ENCODE measurements at places on chromosomes 7 and 10.

- no peak for DNase-seq
These were observed 1086.6 kb upstream of the SORCS1 start for GRCh38 chr10:108250936-108251620.

DNA sequence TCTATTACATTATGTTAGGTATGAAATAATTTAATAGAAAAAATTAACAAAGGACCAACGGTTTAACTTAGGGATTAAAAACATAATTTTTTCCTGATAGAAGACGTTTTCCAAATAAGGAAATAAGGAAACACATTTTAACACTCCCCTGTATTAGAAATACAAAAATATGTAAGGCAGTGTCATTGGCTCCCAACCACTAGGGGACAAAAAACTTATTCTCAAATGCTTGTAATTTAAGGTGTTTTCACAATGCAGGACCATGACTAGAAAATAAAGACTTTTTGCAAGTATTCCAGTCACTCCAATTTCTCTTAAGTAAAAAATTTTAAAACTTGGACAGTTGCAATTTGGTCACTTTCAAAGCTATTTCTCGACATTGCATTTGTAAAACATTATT is 98.8 kb upstream of the ODAD2 start:
- no peak for DNase-seq

DNA sequence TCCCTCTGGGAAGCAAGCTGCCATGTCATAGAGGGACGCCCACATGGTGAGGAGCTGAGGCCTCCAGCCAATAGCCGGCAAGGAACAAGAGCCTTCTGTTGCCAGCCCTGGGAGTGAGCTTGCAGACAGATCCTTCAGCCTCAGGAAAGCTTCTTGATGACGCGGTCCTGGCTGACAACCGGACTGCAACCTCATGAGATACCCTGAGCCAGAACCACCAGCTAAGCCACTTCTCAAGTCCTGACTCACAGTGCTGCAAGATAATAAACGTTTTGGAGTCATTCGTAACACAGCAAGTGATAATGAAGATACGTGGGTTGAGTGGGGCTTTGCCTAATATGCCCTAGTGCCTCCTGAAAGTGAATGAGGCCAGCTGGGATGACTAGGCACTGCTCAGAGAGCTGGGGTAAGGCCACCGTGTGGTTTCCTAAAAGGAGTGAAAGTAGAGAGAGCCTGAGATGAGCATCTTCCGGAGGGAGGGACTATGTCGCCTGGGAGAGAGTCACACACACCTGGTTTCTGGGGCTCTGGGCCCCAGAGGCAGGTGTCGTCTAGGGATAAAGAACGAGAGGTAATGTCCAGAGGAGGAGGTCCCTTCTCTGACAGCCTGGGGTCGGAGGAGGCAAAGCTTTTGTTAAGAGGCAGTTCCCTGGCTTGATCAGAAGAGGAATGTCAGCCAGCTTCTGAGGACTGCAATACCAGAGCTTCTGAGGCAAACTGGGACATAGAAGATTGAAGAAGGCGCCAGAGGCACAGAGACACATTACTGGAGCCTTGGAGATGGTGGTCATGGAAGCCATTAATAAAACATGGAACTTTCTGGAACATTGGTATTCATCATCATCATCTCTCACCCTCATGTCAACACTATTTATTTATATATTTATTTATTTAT is 53.6 kb downstream of the PYROXD2 start:
- peak; percentile 95 for DNase-seq

DNA sequence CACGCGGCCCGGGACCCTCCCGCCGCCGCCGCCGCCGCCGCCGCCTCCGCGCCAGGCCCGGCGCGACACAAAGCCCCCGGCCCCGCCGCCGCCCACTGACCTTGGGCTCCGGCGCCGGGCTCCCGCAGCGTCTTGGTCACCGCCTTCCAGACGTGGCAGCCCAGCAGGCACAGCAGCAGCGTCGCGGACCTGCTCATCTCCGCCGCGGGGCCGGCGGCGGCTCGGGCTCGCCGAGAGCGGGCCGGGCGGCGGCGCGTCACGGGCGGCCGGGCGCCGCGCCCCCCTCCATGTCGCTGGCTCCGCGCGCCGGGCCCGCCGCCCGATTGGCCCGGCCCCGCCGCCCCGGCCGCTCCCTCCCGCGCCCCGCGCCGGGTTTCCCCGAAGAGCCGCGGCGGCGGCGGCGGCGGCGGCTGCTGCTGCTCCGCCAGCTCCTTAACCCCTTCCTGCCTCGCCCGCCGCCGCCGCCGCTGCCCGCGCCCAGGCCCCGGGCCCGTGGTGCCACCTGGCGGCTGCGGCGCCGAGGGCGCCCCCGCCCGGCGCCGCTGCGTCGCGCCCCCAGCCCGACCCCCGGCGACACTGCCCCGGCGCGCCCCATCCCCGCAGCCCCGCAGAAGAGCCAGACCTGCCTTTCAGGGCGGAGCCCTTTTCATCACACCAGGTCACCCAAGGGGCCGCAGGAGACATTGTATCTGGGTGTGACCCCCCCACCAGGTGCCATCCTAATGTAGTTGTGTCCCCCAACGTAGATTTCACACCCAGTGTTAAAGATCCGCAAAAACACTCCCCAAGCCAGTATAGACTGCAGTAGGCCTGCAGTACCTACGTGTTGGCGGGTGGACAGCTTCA is at the start of gene FAM171A1:
Gene FAM171A1, minus strand, starts transcription at position 434 of the 846 bp plus-strand sequence. Its CDS starts 237 bp downstream, at position 197.
- DNase-seq, result peak; percentile 74

DNA sequence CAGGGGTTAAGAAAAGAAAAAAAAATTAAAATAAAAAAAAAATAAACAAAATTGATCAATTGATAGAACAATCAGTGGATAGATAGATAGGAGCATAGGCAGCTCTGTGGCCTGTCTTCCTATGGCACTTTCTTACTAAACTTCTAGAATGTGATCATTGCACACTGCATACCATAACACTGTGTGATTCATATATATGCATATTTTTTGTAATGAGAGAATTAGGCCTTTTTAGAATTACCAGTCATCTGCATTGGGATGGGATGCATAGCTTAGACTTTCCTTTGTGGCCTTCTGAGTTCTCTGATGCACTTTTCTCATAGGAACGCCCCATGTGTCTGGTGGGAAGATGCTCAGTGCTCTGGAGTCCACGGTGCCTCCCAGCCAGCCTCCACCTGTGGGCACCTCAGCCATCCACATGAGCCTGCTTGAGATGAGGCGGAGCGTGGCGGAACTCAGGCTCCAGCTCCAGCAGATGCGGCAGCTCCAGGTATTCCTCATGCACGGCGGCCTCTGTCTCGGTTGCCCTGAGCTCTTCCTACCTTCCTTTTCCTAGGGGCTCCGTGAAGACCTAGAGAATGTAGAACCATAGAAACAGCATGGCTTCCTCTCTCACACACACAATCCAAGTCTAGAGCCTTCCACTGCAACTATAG is 222.5 kb downstream of the ARHGAP21 start:
- no peak for DNase-seq

GRCh38 chr7:97835296-97836138 is 36.7 kb downstream of the ASNS start:
- DNase-seq, result peak; percentile 46

DNA sequence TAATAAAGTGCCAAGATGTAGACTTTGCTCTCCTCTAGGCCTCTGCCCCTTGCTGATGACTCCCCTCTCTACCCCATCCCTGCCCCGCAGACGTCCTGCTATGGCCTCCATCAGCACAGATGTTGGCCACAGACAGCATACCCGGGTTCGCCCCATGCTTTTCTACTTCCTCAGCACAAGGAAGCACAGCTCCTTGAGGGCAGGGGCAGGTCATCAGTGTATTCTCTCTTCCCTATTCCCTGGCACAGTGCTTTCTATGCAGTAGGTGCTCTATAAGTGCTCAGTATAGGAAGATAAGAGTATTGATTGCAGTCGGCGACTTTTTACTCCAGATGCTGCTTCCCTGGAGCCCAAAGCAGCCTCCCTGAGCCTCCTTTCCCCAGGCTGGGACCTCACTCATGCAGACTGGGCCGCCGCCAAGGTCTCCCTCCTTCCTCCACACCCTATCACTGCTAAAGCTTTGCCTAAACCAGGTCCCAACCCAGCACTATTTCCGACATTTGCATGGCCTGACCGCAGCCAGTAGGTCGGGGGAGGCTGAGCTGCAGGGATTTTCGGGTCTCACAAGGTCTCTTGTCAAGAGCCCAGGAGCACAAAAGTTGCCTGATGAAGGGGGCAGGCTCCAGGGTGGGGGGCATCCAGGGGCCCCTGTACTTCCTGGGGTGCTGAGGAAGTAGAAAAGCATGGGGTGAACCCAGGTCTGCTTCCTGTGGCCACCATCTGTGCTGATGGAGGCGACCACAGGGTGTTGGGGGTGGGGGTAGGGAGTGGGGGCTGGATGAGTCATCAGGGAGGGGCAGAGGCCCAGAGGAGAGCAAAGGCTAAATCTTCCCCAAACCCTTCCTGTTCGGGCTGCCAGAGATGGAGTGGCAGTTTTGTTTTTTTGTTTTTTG is 8.0 kb downstream of the CALHM3 start:
- peak; percentile 68 for DNase-seq

- DNase-seq, result no peak
These were observed 47.4 kb downstream of the HOXA1 start for GRCh38 chr7:27048438-27048837.

GRCh38 chr10:129043691-129044090 is 423.4 kb upstream of the MGMT start:
- no peak for DNase-seq

GRCh38 chr10:128854963-128855362 is 612.1 kb upstream of the MGMT start:
- peak; percentile 85 for DNase-seq

GRCh38 chr7:2798669-2799068 is 45.4 kb downstream of the GNA12 start:
- DNase-seq, result no peak
